ENCODE measurements at places on chromosomes 11 and 22.

GRCh38 chr11:116970485-116971292 lies 127.5 kb downstream of the SIK3 start:
- peak; percentile 60 for DNase-seq

GRCh38 chr11:75891947-75892739 lies 77.1 kb downstream of the UVRAG start:
- DNase-seq: no peak

GRCh38 chr22:41459431-41459830 lies 9.1 kb downstream of the PHF5A start:
- DNase-seq: no peak

DNA sequence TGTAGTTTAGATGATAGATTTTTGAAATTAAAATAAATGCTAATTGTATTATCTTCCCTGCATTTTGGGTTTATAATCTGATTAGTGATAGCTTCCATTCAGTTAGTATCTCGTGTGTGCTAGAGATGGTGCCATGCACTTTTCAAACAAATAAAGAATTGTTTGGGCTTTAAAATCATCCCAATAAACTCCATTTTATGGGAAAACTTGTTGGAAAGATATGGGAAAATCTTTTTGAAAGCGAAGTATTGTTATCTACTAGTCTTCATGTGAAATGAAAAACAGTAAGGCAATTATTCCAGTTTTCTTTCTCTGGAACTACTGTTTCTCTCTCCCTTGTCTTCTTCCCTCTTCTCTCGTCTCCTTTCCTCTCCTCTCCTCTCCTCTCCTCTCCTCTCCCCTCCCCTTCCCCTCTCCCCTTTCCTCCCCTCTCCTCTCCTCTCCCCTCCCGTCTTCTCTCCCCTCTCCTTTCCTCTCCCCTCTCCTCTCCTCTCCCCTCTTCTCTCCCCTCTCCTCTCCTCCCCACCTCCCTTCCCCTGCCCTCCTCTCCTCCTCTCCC lies 27.9 kb upstream of the MUC15 start:
- DNase-seq: no peak
